ENCODE measurements at places on chromosomes 13 and 19.
A peak's percentile ranks its signal among the peaks of the same experiment; 100 is the strongest.

GRCh38 chr13:48456546-48456945 is 43.6 kb upstream of the LPAR6 start:
- DNase-seq = no peak

DNA sequence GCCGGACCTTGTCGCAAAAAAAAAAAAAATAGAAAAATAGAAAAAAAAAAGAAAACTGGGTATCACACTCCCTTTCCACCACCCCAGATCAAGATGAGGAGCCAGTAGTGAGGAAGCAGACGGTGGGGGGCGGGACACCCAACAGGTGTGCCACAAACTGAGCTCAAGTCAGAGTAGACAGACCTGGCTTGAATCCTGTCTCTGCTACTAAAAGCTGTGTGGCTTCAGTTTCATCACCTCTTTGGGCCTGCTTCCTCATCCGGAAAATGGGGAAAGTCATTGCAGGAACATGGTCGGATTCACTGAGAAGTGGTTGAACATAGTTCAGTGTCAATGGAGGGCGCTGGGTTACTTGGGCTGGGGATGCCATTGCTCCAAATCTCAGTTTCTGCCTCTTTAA is 2.9 kb downstream of the HIF3A start:
- DNase-seq = no peak

- no peak for DNase-seq
These were observed 11.5 kb upstream of the MTRF1 start for GRCh38 chr13:41274881-41275280.

- no peak for DNase-seq
These were observed 2.2 kb downstream of the KBTBD6 start for GRCh38 chr13:41130356-41130755.

DNA sequence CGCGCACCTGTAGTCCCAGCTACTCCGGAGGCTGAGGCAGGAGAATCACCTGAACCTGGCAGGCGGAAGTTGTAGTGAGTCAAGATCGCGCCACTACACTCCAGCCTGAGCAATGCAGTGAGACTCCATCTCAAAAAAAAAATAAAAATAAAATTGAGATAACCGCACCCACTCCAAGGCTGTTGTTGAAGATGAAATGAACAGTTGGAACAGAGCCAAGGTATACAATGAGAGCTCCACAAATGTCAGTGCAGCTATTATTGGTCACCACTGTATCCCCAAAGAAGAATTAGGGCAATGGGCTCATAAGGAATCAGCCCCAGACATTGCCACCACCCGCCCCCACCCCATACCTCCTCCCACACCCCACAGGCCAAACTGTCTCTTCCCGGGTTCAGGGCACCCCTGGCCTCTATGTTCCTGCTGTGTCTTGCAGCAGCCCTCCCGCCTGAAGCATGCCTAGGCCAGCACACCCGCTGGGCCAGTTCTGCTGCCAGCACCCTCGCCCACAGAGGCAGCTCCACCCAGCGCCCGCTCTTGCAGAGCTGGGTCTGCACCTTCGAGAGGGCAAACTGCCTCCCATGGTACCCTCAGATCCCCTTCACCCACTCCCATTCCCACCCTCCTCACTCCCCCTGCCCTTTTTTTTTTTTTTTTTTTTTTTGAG is 3.5 kb upstream of the S1PR5 start:
- DNase-seq = no peak

- no peak for DNase-seq
These were observed 102.8 kb downstream of the ZIC5 start for GRCh38 chr13:99868767-99869166.

GRCh38 chr13:110062777-110063442 is 244.0 kb downstream of the COL4A1 start:
- no peak for DNase-seq

GRCh38 chr19:14434543-14435319 is 1.6 kb downstream of the PKN1 start:
- peak; percentile 90 for DNase-seq

DNA sequence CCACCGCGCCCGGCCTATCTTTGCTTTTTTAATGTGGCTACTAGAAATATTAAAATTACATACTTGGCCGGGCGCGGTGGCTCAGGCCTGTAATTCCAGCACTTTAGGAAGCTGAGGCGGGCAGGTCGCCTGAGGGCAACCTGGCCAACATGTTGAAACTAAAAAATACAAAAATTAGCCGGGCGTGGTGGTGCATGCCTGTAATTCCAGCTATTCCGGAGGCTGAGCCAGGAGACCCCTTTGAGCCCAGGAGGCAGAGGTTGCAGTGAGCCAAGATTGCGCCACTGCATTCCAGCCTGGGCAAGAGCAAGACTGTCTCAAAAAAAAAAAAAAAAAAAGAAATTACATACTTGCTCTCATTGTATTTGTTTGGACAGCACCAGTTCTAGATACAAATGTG is 34.8 kb upstream of the DPRX start:
- DNase-seq = no peak

- no peak for DNase-seq
These were observed 46.4 kb upstream of the ZNF536 start for GRCh38 chr19:30325676-30326392.

- peak; percentile 87 for DNase-seq
These were observed 379 bp upstream of the CDC34 start for GRCh38 chr19:531009-531752.

DNA sequence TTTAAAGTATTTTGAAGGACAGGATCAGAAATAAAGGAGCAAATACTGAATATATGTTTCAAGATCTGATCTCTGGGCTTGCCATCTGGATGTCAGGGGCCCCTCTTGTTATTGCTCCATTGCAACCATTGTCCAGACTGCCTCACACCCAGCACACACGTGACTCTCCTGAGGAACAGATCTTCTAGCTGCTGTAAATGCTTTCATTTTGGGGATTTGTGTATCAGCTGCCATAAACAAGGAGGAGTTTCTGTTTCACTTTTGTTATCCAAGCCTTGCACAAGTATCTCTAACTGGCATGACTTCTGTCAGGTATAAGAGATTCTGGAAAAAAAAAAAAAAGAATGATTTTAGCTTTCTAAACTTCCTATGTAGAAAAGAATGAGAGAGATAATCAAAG is 1624.1 kb upstream of the PRR20A start:
- no peak for DNase-seq

DNA sequence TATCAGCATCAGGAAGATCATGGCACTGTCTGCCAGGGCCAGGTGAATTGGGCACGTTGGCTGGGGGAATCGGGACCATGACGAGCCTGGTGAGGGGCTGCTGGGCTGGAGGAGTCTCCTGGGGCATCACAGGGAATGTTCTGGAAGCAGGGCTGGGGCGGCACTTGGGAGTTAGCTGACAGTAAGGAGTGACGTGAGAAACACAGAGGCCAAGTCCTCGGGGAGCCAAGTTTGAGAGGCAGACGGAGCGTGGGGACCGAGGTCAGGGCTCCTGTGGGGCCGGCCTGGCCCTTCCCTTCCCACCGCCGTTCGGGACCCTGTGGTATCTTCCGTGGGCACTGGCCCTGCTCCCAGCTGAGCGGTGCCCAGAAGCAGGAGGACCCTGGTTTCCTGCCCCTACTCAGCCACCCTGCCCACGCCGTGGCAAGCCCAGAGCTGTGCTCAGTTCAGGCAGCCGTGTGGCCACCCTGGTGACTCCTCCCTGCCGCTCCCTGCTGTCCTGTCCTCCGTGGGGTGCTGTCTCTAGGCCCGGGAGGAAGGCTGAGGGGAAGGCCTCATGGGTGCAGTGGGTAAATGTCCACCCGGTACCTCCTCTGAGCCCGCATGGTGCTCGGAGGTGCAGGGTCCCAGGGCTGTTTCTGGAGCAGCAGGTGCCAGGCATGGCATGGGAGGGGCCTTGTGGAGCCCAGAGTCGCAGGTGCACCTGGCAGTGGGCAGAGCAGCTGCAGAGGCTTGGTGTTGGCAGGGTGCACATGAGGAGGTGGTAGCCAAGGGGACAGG is 25.2 kb downstream of the CRTC1 start:
- DNase-seq = peak; percentile 76

DNA sequence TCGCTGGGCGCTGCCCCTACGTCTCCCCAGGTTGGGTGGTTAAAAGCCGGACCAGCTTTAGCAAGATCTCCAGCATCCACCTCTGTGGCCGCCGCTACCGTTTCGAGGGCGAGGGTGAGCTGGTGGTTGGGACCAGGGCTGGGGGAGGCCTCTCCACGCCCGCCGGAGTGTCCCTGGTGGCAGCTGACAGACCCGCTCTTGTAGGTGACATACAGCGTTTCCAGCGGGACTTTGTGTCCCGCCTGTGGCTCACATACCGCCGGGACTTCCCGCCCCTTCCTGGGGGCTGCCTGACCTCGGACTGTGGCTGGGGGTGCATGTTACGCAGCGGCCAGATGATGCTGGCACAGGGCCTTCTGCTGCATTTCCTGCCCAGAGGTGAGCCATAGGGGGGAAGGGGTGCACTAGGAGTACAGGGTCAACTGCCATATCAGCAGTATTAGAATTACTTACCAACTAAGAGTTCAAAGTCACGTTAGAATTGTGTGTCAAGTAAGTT is 1.1 kb downstream of the ATG4D start:
- no peak for DNase-seq

DNA sequence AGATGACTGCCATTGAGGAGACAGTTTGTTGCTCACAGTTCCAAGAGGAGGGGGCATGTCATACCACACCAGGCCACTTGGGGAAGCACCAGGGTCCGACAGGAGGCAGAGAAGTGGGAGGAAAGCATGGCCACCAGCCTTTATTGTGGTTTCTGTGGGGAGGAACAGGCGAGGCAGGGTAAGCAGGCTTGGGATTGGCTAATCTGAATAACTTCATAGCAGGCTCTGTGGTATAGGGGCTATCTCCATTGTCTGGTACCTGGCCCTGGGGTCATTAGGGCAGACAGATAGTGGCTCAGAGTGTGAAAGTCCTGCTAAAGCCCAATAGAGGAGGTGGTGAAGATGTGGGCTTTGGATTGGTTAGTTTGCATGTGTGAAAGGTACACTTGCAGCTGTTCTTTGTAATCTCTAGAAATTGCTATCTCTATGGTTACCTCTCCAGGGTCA is 35.5 kb downstream of the CBY2 start:
- DNase-seq = no peak

DNA sequence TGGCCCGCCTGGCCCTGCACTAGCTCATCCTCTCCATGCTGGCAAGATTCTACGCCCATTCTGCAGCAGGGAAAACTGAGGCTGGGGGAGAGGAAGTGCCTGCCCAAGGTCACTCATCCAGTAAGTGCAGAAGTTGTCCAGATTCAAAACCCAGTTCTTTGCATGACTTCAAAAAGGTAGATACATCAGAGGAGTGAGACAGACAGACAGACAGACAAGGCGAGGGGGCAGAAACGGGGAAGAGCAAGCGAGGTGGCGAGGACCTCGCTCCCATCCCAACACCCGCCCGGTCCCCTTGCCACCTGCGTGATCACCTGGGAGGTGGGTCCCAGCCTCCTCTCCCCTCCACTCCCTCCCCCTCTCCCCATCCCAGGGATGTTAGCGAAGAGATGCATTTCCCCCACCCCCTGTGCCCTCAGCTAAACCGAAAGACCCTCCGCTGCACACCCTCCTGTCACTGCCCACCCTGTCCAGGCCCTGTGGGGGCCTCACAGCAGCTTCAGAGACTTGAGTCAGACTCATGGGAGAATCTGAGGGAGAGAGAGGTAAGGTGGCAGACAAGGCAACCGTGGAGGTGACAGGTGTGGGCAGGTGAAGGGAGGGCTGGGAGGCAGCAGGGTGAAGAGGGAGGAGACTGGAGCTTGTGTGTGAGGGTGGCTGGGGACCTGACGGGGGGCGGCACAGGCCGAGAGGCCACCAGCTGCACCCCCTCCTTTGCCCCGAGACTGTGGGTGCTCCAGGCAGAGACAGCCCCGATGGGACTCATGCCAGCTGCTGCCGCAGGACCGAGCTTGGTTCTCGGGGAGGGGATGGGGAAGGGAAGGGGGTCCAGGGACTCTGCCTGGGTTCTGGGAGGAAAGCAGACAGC is 18.9 kb downstream of the LRRC4B start:
- no peak for DNase-seq

- no peak for DNase-seq
These were observed 43.0 kb upstream of the C13orf42 start for GRCh38 chr13:51154029-51154555.

DNA sequence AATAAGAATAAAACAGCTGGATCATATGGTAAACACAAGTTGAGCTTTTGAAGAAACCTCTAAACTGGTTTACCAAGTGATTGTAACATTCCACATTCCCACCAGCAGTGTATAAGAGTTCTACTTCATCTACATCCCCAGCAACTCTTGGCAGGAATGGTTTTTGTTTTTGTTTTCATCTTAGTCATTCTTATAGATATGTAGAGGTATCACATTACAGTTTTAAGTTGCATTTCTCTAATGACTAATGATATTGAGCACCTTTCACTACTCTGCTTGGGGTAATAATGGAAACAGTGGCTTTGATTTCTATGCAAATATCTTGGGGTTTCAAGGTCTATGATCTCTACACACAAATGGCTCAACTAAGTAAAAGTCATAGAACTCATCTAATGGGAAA is 614.5 kb downstream of the TBC1D4 start:
- no peak for DNase-seq

- no peak for DNase-seq
These were observed 26.9 kb downstream of the GGACT start for GRCh38 chr13:100561599-100562204.

DNA sequence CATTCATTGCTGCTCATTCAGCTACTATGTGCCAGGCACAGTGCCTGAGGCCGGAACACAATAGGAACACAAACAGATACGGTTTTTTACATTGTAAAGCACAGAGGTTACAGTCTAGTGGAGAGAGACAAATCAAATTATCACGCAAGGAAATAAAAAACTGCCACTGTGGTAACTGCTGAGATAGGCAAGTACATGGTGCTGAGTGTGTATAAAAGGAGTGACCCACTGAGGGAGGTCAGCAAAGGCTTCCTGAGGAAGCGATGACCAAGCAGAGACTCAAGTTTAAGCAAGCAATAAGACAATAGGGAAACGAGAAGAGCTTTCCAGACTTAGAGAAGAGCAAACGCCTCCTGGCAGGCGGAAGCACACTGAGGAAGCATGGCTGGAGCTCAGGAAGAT is 56.4 kb downstream of the NUFIP1 start:
- DNase-seq = no peak

DNA sequence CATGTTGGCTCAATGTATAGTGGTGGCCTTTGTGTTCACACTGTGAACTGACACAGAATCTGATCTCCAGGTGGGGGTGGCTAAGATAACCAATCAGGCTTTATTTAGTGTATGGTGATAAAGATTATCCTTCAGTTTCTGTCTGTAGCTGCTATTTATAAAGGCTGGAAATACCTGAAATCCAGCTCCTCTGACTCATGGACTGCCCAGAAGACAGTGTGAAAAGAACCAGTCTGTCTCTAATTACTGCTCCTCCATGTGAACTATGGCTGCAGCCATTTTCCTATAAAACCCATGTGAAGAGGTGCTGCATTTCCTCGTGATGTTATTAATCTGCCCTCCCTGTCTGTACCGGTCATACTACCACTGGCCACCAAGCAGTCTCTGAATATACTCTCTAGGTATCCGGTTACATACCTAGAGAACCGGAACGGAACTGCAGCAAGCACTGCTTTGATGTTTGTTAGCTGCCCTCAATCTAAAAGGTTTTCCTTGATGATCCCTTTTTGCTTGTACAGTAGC is 238.0 kb downstream of the LHFPL6 start:
- no peak for DNase-seq

GRCh38 chr13:111661776-111662175 is 341.3 kb downstream of the TEX29 start:
- no peak for DNase-seq
